HL-60 (cell line): ENCODE measurements at places on chromosomes 5 and 9.

DNA sequence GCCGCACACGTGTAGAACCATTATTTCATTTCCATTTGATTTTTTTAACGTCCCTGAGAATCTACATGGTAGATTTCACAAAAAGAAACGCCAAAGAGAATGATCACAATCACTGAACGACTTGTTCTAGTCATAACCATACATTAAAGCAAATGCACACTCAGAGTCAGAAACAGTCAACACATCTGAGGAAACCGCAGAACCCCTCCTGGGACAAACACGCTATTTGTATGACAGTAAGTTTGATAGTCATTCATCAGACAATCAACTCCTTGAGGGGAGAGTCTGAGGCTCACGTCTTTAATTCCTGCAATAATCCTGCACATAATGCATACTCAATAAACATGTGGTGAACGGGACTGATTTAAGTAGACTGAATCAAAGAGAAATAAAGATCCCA, 129.2 kb downstream of the MED27 start:
- DNase-seq = no peak

DNA sequence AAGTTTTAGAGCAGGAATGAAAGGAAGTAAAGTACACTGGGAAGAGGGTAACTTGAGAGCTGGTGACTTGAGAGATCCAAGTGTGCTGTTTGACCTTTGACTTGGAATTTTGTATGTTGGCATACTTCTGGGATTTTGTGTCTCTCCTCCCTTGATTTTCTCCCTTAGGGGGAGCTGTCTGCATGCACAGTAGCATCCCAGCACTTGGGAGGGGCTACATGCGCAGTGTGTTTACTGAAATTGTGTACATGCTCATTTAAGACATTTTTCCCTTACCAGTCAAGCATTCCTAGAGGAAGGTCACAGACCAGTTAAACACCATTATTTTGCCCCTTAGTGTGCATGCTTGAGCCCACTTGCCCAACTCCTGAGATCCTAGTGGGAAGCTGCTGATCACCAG, 120.1 kb downstream of the ZNF622 start:
- no peak for DNase-seq

GRCh38 chr5:171743436-171744076, 42.1 kb upstream of the SMIM23 start:
- DNase-seq = no peak

DNA sequence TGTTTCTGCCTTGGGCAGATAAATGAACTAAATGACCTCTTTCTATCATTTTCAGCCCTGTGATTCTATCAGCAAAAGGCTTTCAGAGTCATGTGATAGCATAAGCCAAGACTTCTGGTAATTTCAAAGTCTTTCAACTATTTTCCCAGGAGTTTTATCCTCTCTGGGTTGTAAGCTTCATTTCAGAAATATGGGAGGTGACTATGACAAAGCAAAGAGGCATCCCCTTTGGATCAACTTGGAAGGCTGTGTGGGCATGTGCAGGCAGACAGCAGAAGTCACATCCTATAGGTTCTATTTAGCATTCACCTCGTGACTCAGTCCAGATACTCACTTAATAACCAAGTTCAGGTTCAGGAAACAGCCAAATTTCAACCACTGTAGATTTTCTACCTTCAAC, 149.0 kb upstream of the FST start:
- no peak for DNase-seq

DNA sequence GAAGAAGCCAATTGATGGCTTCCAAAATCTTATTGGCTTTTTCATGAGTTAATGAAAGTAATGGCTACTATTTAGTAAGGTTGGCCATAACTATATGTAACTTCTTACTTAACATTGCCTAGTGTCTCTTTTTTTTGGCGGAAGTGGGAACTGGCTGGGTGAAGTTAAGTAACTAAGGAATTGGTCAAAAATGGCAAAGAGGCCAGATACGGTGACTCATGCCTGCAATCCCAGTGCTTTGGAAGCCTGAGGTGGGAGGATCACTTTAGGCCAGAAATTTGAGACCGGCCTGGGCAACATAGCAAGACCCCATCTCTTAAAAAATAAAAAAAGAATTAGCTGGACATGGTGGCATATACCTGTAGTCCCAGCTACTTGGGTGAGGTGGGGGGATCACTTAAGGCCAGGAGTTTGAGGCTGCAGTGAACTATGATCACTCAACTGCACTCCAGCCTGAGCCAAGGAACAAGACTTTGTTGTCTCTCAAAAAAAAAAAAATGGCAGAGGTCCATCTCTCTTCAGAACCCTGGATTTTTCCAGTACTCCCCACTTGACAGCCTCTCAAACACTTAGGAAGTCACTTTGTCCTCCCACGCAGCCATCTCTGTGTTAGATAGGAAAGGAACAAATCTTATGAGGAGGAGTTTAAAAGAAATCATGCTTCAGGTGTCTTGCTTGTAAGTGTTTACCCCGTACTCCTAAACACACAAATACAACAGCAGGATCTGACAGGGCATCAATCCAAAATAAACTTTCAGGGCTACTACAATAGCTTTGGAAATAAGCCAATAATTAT, 75.7 kb downstream of the TEK start:
- no peak for DNase-seq

GRCh38 chr5:127988146-127988760, 95.3 kb upstream of the SLC12A2 start:
- no peak for DNase-seq

DNA sequence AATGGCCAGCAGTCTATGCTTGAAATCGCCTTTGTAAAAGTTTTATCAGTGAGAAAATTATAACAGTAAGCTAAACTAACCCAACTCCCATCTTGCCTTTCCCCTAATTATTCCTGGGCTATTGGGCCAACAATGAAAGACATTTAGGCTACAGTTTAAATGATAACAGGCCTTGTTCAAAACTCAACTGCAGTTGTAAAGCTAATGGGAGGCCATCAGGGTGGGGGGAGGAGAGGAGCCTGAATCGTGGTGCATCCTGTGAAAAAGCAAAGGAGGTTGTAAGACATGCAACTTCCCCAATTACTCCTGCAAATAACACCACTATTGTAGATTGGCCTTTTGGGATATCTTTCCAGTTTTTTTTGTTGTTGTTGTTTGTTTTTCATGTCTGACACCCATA, 53.8 kb downstream of the ACTL7B start:
- no peak for DNase-seq

DNA sequence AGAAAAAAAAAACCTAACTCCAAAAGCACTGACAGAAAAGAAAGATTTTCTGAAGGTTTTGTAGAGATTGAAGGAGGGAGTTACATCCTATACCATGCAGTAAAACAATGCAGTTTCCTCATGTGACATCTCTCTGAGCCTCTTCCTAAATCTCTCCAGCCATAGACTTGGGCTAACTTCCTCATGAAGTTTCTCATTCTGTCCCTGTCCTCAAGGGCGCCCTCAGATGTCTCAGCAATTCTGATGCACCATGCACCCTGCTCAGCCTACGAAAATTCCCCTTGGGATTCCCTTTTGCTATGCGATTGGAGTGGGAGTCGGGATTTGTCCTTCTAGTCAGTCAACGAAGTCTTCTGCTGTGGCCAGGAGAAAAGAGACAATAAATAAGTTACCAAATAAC, 68.9 kb downstream of the FAT2 start:
- DNase-seq = peak; percentile 26

- no peak for DNase-seq
These were observed 1.1 kb downstream of the RALGDS start for GRCh38 chr9:133119846-133120500.

GRCh38 chr5:170397059-170397458, 7.9 kb upstream of the KCNMB1 start:
- DNase-seq = no peak

DNA sequence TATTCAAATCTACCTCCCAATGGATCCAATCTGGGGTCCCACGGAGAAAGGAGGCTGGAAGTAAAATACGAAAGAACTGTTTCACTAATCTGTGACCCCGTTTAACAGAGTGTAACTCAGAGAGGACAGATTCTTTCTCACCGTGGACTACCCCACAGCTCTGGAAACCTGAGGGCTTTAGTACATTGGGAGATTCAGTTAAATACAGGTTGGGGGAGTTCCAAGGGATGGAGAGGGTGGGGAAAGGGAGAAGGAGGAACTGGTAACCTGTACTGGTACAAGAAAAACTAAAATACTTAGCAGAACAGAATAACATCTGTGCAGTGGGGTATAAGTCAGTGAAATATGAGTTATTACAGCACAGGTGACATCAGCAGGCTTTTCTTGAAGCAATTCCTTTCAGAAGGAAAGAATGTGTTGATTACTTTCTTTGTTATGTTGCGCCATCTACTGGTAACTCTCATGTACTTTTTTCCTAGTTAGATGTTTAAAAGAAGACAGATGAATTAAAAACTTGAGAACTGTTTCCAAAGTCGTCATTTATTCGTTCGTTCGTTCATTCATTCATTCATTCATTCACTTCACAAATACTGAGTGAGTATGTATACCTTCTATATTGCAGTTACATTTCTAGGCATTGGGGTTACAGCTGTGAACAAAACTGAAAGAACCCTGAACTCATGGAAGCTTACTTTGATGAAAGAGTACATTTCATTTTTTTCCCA, 30.0 kb upstream of the STOM start:
- peak; percentile 34 for DNase-seq

DNA sequence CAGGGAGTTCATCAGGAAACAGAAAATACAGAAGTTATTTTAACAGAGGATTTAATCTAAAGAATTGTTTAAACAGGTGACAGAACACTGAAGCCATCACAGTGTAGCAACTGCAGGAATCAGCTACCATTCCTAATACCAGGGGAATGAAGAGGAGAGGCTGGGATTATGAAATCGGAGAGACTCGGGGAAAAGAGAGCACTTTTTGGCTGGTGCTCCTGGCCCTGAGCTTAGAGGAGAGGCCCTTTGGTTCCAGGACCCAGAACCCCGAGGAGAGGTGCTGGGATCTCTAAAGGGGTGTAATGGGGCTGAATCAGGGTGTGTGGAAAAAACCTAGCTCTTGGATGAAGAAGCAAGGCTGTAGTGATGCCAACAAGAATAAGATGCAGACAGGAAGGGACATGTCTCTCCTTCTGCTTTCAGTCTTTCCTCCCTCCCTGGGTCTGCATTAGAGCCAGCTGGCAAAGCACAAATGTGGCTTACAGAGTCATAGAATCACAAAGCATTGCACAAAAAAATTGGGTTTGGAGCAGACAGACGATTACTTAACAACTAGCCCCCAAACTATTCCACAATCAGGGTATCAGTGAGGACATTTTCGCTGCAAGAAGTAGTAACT, 11.6 kb upstream of the SFXN1 start:
- no peak for DNase-seq

- no peak for DNase-seq
These were observed 1.1 kb downstream of the ISL1 start for GRCh38 chr5:51384281-51384840.

DNA sequence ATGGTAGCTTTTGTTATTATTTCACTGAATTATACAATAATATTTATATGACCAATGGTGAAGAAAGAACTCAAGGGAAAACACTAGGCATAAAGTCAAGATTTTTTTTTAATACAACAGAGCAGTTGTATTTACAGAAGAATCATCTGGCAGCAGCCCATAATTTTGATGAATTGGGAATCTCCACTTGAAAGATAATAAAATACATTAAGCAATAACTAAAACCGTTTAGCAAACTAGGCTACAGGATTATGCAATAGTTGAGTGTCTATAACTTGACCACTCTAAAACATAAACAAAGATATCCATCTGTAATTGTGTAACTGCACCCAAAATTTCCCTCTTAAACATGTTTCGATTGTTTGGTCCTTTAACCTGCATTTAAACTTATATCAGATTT, 80.8 kb downstream of the SNCAIP start:
- DNase-seq = no peak
